Right renal pelvis (tissue), 4 donors: ENCODE measurements at places on chromosomes 6 and 20. TPM values are rescaled to one million over a fixed set of nuclear protein-coding genes. Genes with fewer than 3 reads are reported as not detected.

The SLC44A4 gene
- polyA plus RNA-seq, result 44.2 TPM

DNA sequence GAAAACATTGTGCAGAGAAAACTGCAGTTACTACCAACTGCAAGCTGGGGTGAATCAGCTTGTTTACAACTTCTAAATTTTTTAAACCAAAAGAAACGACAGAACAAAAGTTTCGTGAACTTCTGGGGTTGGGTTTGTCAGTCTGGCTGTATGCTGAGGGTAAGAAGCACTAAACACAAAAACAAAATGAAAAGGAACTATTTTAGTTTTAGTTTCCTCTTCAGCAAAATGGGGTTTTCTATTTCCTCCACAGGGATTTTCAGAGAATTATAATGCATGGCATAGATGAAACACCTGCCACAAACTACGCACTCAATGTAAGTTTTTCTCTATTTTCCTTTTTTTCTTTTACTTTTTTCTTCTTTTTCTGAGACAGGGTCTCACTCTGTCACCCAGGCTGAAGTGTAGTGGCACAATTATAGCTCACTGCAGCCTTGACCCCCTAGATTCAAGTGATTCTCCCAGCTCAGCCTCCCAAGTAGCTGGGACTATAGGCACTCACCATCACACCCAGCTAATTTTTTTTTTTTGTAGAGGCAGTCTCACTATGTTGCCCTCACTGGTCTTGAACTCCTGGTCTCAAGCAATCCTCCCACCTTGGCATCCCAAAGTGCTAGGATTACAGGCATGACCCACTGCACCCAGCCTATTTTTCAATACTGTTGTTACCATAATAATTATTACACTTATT is 40.6 kb downstream of the CGA start:
- no peak for DNase-seq

DNA sequence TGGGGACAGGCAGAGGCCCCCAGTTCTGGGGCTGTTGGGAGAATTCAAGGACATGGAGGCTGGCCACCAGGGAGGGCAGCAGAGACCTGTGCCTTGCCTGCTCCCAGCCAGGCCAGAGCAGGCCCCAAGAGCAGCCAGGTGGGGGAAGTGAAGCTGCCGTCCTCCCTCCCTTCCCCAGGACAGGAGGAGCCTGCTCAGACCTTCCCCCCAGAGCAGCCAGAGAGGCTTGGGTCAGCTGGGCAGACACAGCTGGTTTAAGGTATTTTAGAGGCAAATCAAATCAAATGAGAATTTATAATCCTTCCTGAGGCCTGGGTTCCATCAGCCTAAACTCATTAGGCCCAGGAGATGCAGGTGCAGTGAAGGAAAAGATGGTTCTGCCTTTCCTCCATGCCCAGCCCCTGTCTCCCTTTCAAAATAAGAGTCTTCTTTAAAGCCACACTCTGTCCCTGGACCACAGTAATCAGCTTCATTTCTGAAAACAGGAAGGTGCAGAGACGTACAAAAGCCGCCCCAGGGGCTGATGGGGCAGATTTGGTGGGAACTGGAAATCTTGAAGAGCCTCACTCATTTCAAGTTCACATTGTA is 21.7 kb downstream of the BMP7 start:
- no peak for DNase-seq

The SDCBP2 gene
- polyA plus RNA-seq, result 1.7 TPM

DNA sequence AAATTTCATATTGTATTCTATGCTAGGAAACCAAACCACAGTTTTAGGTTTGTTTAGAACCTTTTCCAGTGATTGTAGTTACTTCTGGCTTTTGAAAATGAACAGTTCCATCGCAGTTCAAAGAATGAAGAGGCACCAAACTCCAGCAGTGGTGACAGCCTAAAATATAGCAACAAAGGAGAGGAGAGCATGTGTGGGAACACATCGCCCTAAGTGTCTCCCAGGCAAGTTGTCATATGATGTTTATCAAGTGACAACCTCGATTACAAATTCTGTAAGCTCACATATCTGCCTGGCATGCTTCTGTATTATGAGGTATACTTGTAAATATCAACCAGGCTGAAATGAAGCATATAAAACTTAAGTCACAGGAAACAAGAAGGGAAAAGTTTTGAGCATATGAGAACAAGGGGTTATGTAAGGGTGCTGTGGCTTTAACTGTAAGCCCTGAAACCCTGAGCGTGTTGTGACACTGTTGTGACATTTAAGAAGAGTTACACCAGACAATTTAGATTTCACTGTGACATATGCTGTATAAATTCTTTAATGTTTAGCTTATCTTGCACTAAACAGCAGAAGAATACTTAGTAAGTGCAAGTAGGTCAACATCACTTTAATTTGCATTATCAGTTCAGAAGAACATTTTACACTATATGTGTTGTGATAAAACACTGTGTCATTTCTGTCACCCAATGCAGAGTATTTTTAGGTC is 29.1 kb upstream of the FBXL4 start:
- DNase-seq, result no peak

DNA sequence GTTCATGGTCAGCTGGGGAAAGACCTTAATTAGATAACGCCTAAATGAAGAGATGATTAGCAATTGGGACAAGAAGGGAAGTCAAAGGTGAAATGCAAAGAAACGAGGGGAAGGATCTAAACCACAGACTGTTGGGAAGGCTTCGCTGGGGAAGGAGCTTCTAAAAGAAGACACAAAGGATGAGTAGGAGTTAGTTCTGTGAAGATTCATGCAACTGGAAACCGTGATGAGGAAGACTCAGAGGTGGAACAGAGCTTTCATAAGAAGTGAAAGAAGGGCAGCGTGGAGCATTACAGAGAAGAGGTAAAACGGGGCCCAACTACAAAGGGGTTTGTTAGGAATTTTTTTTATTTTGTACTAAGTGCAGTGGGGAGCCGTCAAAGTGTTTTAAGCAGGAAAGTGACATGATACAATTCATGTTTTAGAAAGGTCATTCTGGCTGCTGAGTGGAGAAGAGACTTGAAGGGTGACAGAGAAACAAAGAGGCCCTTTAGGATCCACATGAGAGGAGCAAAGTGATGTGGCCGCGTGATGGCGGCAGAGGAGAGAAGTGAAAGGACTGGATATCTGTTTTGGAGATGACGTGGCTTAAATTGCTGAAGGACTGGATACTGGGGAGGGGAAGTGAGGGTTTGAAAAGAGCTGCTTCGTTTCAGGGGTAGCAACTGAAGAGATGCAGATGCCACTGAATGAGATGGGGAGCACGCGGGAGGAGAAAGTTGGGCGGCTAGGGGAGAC is 33.6 kb downstream of the TTI1 start:
- DNase-seq, result no peak

DNA sequence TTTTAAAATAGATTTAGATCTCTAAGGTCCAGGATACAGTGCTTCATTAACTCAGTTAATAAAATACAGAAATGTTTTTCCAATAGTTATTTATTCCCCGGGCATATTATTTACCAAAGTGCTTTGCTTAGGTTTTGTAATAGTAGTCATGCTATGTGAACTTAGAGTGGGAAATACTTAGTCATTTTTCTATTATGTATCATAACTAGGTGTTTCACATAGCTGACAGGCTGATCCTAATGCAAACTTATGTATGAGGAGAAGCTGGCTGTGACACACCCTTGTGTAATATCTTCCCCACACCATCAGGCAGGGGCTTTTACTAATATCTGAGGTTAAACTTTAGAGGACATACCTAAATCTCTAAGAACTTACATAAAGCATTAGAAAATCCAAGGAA is 277.7 kb upstream of the RIMS1 start:
- no peak for DNase-seq

DNA sequence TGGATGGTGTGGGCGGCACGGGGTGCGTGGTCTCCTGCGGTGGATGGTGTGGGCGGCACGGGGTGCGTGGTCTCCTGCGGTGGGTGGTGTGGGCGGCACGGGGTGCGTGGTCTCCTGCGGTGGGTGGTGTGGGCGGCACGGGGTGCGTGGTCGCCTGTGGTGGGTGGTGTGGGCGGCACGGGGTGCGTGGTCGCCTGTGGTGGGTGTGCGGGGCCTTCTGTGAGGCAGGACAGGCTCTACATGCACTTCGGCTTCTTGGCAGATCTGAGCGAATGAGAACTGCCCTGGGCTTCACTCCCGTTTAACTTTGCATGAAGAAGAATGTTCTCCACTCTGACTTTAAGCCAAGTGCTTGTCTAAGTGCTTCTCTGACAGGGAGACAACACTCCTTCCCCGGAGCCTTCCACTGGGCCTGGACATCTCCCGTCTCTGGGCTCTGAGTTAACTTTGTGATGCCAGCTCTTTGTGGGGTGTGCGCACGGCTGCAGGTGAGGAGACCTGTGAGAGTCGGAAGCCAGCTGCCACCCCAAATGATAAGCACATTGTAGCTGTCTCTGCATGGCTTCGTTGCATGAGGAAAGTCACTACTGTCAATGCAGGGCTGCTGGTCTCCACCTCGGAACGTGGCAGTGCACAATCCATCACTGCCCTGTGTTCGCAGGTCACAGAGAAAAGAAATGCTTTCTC is 244.8 kb downstream of the DLL1 start:
- no peak for DNase-seq

- no peak for DNase-seq
These were observed 118.5 kb downstream of the SYCP2 start for GRCh38 chr20:59814840-59815340.

DNA sequence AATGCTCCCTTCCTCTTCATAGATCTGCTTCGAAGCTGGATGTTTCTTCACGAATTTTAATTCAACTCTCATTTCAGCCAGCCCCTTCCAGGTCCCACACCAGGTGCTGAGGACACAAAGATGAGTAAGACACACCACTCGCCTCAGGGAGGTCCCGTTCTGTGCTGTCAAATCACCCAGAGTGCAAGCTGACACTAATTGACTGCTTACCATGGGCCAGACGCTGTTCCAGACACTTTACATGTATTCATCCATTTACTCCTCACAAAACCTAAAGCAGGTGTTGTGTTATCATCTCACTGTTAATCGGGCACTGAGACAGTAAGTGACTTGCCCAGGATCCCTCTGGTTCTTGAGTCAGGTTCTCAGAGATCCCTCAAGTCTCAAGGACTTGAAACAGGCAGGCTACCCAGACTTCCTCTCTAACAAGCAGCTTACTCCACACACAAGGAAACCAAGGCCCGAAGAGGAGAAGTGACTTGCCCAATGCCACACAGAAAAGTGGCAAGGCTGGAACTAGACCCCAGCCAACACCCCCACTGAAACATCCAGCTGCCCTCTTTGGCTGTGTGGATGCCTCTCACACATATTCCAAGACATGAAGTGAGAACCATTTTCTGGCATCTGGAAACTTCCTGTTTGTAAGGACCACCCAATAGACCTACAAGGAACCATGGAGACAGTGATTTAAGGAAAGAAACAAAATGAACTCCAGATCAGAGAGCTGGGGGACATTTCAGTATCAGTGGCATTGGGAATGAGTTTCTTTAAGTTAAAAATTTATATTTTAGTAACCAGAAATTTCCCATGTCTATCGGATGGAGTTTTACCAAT is 174.5 kb downstream of the CDC5L start:
- no peak for DNase-seq

DNA sequence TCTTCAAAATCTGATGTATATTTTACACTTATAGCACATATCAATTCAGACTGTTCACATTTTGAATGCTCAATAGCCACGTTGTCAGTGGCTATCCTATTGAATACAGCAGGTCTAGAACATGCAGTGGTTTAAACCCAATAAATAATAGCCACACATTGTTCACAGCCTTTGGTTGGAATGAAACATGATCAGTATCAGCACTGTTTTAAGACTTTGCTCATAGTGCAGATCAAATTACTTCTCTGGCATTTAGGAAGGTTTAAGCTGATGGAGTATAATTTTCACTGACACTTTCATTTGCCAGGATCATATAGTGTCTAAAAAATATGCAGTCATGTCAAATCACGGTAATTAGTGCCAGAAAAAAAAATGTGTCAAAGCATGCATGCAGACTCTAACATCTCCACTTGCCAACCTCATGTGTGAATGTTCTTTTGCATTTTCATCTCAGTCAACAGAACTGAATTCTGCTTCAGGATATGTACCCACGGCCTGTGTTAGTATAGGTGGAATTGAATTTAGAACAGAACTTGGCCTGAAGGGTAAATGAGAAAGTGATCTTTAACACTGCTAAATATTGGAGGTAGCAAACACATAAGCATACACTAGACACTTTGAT is 184.1 kb downstream of the SLC24A3 start:
- no peak for DNase-seq

DNA sequence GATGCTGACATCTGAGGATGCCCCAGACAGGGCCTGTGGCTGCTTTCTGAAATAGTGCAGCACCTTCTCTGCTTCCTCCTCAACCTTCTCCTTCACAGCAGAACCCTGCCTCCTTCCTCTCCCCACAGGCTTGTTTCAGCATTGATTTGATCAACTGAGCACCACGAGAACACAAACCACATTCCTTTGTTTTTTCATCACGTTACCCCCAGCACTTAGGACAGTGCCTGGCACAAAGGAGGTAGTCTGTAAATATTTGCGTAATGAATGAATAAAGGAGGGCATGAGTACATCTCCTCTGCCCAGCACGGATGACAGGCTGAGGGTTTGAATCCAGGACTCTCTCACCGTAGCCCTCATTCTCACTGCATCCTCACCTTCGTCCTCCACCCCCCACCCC is 21.3 kb upstream of the WFDC2 start:
- DNase-seq, result no peak

GRCh38 chr20:668638-669037 is 7.0 kb downstream of the SCRT2 start:
- DNase-seq, result no peak

- no peak for DNase-seq
These were observed 186.3 kb downstream of the ADGB start for GRCh38 chr6:146785001-146785585.

- no peak for DNase-seq
These were observed 240.5 kb downstream of the NRN1 start for GRCh38 chr6:5766260-5766659.

- no peak for DNase-seq
These were observed 692.0 kb downstream of the DHX35 start for GRCh38 chr20:39654171-39654570.

DNA sequence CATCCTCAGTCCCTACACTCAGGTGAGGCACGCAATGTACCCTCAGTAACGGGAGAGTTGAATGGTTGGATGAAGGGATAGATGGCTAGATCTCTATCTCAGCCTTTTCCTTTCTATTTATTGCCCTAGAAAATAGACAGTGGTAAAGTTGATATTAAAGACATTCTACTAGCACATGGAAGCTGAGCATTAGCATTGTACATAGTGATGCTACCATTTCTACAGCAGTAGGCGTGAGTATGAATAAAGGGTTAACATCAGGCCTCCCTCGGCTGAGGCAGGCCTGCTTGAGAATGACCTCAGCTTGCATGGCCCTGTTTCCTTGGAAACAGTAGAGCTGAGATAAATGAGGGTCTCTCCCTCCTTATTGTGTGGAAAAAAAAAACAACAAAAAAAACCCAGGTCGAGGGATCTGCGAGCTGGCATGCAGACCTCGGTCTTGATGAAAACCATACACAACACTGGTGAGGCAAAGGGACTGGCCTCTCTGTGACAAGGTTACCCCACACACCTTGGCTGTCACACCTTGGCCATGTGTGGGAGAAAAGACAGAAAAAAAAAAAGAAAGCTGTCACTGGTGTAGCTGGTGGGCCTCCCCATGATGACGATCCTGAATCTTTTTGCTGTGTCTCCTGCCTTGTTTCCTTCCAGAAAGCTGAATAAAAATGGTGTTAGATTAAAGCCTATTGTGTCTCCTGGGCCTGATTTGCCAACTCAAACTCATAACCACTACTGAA is 160.0 kb downstream of the HACE1 start:
- no peak for DNase-seq

GRCh38 chr20:8932192-8933165 is 136.4 kb upstream of the PLCB4 start:
- no peak for DNase-seq
